ENCODE measurements at places on chromosomes 2 and 18.

DNA sequence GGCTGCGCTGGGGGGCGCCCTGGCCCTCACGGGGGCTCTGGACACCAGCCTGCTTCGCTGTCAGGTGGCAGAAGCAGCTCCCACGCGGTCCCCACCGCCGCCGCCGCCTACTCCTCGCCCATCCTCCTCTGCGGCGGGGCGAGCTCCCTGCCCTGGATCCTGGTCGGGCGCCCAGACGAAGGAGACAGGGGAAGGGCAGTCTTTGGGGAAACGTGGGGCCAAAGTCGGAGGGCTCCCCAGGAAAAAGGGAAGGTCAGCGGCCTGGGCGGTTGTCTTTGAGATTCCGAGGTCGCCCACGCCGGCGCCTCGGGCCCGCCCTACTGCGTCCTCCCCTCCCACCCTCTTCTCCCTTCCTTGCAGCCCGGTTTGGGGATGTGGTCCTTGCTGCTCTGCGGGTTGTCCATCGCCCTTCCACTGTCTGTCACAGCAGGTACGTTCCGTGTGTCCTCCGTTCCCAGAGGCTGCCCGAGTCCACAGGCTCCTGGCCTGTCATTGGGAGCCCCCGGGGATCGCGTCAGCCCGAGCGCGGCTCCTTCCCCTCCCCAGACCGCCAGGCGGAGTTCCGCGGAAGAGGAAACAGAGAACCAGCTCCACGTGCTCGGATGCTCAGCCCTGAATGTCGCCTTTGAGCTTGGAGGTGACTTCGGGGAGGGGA lies 800 bp downstream of the IL1RL2 start:
- DNase-seq, result peak; percentile 13

GRCh38 chr2:22930781-22931180 lies 454.2 kb upstream of the KLHL29 start:
- no peak for DNase-seq

DNA sequence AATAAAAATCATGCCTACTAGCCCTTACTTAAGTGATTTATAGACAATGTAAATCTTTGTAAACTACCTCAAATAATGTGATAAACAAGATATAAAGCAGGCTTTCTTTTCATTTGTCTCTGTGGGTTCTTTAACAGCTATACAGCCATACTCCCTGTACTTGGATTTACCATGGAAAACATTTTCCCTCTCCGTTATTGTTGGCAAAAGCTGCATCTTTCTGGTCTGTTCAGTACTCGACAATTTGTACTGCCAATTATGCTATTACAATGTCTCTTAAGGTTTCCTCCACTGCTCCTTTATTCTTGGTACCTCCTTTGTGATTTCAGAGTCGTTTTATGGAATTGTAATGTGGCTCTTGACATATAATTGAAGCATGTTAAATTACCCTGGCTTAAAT lies 426.3 kb upstream of the PKDCC start:
- DNase-seq, result no peak

DNA sequence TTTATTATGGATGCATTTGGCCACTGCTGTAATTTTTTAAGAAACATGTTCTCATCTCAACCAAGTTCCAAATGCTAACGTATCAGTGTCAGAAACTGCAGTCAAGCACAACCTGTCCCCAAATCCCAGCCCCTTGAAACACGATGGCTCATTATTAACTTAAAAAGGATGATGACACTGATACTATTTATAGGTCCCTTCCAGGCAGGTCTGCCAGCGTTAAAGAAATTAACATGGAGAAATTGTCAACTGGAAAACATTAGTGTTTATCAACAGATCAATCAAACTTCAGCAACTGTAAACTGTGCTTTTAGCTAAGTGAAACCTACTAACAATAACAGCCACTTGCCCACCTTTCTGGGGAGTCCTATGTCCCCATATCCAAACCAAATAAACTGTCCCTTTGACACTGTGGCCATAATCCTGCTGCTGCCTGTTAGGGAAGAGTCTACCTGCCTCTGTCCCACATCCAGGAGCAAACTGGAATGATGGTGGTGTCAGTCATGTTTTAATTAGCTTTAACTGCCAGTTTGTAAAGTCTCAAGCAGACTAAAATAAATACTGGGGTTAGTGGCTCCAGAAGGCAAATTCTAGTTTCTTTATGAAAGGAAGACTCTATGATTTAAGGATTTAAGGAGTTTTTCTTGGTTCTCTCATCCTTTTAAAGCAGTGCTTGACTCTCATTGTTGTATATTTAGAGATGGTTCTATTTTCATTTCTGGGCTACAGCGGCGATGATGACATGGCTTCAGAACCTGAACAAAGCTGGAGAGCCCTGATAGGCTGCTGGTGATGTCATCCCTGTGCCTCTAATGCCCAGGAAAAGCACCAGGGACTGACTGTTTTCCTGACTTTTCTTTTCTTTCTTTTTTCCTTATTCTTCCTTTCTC lies 583.6 kb upstream of the PIK3C3 start:
- DNase-seq, result no peak

- DNase-seq, result no peak
Measured at GRCh38 chr18:34972765-34973414, 68.3 kb upstream of the MAPRE2 start.

GRCh38 chr2:12071318-12071717 lies 324.9 kb downstream of the LPIN1 start:
- DNase-seq, result no peak

DNA sequence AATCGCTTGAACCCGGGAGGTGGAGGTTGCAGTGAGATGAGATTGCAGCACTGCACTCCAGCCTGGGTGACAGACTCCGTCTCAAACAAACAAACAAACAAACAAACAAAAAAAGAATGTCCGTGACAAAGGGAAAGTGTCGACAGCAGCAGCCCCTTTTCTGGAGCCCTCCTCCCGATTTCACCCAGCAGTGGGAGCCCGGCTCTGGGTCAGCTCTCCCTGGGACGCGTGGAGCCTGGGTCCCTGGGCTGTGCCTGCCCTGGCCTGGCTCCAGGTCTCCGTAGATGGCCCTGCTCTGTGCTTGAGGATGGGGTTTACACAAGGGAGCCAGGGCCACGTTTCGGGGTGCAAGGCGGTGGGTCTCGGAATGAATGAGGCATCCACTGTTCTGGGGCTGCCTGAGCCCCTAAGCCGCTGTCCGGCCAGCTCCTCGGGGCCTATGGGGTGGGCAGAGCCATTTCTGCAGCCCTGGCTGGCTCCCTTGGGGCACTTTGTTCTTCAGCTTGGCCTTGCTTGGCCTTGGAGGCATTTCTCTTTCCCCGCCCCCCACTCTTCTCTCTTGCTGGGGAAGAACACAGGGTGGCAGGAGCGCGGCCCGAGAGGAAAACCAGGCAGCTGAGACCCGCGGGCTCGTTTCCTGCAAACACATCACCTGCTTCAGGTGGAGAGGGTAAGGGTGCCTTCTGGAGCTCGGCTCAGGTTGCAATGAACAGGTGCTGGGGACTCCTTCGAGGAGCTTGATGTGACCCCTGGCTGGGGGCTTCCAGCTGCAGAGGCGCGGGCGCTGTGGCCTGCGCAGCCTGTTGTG lies 29.1 kb downstream of the RTP5 start:
- no peak for DNase-seq

DNA sequence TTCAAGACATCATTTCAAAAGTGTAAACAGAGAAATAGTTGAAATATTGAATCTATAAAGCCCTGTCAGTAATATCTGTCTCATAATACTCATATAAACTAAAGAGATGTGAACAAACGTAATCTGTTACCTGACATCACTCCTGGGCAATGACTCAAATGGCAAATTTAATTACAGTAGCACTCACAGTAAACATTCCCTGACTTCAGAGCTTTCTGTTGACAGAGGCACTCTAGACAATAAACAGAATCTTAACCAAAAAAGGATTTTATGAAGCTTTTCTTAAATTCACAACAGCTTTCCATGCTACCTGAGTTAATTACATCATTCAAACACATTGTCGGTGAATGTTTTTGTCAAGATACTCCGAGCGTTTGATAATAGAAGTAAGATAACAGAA lies 128.1 kb upstream of the PDE1A start:
- no peak for DNase-seq

DNA sequence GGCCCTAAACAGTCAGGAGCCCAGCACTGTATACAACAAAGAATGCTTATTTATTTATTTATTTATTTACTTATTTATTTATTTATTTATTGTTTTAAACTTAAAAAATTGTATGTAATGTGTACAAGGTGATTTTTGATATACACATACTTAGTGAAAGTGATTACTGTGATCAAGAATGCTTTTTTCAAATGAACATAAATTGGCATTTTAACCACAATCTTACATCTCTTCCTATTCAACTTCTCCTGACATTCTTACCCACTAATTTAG lies 776.6 kb downstream of the TSN start:
- DNase-seq, result no peak

- DNase-seq, result no peak
Measured at GRCh38 chr18:42922363-42922762, 193.1 kb downstream of the RIT2 start.

DNA sequence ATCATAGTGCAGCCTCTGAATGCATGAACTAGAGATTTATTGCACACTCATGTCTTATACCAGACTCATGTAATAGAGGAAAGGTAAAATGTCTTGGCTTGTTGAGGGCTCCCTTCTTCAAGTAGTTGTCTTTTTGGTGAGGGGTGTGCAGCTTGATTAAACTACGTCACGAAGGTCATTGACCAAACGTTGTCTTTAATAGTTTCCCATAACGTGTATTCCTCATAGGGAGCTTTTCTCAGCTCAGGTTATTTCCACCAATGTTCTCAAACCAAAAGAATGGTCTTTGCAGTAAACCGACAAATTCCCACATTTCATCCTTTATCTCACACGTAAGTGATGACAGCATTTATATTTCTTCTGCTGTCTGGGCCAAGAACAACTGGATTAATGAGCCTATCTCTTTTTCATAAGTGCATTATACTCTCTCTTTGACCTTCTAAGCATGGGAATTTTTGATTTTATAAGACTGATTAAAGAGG lies 547.7 kb upstream of the ZEB2 start:
- DNase-seq, result no peak

Data from stromal cell of bone marrow (primary cell).